ENCODE measurements at places on chromosomes 6 and 20.
A peak's percentile ranks its signal among the peaks of the same experiment; 100 is the strongest.

GRCh38 chr6:3788408-3789017 lies 37.0 kb upstream of the PXDC1 start:
- DNase-seq, result no peak

GRCh38 chr6:111267764-111268333 lies 180.5 kb downstream of the SLC16A10 start:
- no peak for DNase-seq

GRCh38 chr20:36093025-36093803 lies 61.3 kb upstream of the EPB41L1 start:
- peak; percentile 30 for DNase-seq

DNA sequence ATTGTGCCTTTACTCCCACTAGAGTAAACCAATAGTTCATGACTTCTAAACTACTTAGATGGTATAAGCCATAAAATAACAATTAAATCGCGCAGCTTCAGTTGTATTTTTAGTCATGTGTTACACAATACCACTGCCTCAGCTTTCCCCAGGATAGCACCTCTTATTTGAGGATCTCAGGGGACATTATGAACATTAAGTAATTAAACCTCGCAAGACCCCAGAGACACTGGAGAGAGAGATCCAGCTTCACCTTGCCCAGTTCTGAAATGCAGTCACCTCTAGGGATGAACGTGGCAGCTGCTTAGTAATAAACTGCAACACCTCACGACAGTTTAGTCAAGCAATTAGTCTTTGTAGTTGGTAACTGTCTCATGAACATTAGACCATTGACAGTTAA lies 87.1 kb downstream of the CFAP61 start:
- DNase-seq, result no peak

GRCh38 chr6:41759905-41760579 lies 12.8 kb upstream of the PGC start:
- DNase-seq, result no peak

DNA sequence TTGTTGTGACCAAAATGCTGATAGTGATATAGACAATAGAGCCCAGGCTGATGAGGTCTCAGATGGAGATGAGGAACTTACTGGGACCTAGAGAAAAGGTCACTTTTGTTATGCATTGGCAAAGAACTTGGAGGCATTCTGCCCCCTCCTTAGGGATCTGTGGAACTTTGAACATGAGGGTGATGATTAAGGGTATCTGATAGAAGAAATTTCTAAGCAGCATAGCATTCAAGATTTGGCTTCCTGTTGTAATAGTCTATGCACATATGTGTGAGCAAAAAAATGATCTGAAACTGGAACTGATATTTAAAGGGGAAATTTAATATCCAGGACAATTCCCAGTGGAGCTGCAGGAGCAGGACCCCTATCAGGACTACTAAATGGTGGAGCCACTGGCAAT lies 17.1 kb downstream of the HLA-A start:
- no peak for DNase-seq

DNA sequence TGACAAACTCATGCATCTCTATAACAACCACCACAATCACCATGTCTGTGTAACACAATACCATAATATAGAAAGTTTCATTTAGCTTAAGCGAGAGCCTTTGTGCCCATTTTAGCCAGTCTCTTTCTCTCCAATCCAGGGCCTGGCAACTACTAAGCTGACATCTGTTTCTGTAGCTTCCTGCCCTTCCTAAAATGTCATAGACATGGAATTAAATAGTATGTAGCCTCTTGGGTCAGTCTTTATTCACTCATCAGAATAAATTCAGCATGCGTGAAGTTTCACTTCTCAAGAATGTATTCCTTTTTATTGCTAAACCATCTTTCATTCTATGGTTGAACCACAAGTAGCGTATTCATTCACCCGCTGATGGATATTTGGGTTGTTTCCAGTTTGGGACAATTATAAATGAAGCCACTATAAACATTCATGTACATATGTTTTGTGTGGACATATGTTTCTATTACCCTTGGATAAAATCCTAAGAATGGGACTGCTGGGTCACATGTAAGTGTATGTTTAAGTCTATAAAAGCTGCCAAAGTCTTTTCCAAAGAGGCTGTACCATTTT lies 1.7 kb upstream of the TREM2 start:
- DNase-seq, result no peak

- no peak for DNase-seq
Measured at GRCh38 chr6:12813321-12813720, 96.8 kb downstream of the PHACTR1 start.

- no peak for DNase-seq
Measured at GRCh38 chr20:40967700-40968099, 60.9 kb upstream of the TOP1 start.
